ENCODE measurements at places on chromosomes 7 and 10.
A peak's percentile ranks its signal among the peaks of the same experiment; 100 is the strongest.

GRCh38 chr10:92993699-92994272, 66.8 kb upstream of the CYP26C1 start:
- DNase-seq, result no peak

GRCh38 chr7:100683659-100684533, 10.2 kb downstream of the GIGYF1 start:
- DNase-seq, result no peak

- DNase-seq, result peak; percentile 39
Measured at GRCh38 chr7:30594048-30594539, 584 bp upstream of the GARS1 start.

DNA sequence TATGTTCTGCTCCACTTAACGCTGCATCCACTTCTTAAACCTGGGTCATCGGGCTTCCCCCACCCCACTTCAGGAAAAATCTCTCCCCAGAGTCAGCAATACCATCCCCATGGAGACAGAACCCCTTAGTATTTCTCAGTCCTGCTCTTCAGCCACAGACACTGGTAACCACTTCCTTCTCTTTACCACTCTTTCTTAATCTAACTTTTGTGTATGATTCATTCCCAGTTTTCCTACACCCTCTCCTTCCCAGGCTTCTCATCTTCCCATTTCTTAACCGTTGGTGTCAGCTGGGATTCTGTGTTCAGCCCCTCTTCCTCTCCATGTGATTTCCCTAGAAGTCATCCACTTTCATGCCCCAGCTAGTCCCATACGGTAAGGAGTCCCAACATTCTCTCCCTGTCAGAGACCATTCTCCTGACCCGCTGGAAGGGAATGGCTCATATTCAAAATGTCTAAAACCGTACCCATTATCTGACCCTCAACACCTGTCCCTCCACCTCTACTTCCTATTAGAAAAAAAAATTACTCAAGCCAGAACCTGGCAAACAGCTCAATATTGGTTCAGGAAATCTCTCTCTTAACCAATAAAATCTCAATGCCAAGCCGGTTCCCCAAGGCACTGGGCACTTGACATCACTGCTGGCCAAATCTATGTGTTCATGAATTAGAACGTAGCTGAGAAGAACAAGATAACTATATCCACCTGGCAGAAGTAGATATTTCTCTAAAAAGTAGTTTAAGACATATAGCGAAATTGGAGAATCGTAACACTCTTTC, 89.4 kb downstream of the DGKI start:
- DNase-seq, result peak; percentile 68

- no peak for DNase-seq
Measured at GRCh38 chr10:96448021-96448457, 65.7 kb downstream of the TLL2 start.

Data from bronchial epithelial cell (primary cell).